ENCODE measurements at places on chromosomes 6 and 20.
A peak's percentile ranks its signal among the peaks of the same experiment; 100 is the strongest.

- DNase-seq = no peak
Observed at GRCh38 chr6:14063756-14064155, 53.8 kb upstream of the CD83 start.

DNA sequence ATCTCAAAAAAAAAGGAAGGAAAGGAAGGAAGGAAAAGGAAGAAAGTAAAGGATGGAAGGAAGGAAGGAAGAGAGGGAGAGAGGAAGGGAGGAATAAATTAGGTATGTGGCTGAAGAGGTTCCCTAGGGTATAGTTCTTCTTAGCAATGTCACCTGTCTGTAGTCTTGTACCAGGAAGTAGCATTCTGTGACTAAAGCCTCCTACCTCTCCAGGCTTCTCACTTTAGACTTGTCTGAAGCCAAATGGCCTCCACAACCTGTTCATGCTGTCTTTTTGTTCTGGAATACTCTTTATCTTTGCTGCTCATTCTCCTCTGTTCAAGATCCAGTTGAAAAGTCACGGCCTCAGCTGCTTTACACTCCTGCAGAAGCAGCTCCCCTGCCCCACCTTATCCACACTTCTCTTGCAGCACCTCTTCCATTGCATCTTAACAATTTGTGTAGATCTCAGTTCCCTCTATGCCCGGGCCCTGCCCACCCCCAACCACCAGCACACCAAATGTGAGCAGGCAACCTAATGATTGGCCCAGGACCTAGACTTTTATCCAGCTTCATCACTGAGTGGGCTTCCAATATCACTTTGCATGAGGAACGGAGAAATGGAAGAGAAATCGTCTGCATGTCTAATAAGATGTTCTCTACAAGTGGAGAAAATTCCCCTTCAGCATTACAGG, 19.1 kb downstream of the GCNT2 start:
- no peak for DNase-seq

- DNase-seq = no peak
Observed at GRCh38 chr6:66717801-66718200, 1010.8 kb upstream of the EYS start.

- no peak for DNase-seq
Observed at GRCh38 chr6:21611485-21611884, 17.9 kb downstream of the SOX4 start.

DNA sequence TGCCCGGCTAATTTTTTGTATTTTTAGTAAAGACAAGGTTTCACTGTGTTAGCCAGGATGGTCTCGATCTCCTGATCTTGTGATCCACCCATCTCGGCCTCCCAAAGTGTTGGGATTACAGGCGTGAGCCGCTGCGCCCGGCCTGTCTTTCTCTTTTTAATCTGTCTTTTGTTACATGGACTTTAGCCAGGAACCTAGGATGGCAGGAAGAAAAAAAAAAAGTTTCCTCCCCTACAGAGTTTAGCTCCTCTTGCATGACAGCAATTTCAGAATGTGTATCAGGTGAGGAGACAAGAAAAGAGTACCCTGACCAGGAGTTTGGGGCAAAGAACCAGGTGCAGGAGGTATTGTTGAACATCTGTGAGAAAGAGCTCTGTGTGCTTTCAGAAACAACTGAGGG, 21.4 kb upstream of the TXLNB start:
- no peak for DNase-seq

GRCh38 chr6:113560908-113561307, 296.2 kb upstream of the MARCKS start:
- DNase-seq = peak; percentile 80

GRCh38 chr20:59832406-59833363, 100.8 kb downstream of the SYCP2 start:
- no peak for DNase-seq

DNA sequence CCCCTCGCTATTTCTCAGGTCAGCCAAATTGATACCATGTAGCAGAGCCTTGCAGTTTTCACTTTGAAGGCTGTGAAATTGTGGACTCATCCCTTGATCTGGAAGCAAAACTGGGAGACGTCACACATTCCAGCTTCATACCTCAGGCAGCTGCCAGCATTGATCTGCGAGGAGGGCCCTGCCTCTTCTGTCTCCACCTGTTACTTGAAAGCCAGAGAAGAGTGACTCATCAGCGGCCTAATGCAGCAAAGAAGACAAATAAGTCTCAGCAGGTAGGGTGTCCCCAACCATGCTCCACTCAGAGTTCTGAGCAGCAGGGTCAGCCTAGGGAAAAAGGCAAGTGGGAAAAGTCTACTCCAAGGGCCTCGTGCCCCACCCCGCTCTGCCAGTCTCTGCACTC, 69.4 kb upstream of the BMP2 start:
- DNase-seq = peak; percentile 13

DNA sequence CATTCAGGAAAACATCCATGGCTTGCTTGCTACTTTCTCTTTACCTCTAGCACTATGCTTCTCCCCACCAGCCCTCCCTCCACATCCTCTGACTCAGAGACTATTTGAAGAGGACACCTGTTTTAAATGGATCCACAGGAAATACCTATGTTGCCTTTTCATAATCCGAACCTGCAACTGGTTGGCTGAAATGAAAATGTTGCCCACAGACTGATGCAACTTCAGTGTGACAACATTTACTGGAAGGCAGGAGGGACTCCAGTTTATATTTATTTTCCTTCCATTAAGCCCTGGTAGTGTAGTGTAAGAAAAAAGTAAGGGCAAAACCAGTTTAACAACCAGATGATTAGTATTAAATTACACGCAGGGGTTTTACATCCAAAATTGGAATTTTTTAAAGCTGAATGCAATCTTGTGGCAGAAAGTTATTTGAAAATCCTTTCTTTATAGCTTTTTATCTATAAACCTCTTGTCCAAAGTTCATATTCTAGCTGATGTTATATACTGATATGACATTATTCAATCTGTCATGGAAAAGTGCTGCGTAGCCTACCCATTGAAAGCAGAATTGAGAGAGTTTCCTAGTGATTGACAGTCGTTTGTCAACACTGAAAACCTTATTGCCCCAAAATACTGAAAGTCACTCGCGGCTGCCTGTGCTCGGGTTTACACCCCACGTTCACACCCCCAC, 881 bp upstream of the AIG1 start:
- peak; percentile 86 for DNase-seq

- peak; percentile 79 for DNase-seq
Observed at GRCh38 chr6:158207422-158207788, 39.3 kb downstream of the GTF2H5 start.

DNA sequence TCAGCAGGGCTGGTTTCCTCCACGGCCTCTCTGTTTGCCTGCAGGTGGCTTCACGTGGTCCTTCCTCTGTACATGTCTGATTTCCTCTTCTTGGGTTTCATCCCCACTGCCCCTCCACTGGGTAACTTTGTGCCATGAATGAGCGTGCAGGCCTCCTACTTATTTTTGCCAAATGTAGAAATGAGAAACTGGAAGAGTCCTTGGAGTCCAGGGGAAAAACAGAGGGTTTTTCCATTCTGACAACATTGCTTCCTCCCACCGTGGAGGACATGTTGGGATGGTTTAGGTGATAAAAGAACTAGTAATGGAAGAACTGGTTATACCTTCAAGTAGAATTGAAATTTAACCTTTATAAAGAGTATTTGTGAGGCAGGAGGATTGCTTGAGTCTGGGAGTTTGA, 699.5 kb downstream of the QKI start:
- DNase-seq = no peak

DNA sequence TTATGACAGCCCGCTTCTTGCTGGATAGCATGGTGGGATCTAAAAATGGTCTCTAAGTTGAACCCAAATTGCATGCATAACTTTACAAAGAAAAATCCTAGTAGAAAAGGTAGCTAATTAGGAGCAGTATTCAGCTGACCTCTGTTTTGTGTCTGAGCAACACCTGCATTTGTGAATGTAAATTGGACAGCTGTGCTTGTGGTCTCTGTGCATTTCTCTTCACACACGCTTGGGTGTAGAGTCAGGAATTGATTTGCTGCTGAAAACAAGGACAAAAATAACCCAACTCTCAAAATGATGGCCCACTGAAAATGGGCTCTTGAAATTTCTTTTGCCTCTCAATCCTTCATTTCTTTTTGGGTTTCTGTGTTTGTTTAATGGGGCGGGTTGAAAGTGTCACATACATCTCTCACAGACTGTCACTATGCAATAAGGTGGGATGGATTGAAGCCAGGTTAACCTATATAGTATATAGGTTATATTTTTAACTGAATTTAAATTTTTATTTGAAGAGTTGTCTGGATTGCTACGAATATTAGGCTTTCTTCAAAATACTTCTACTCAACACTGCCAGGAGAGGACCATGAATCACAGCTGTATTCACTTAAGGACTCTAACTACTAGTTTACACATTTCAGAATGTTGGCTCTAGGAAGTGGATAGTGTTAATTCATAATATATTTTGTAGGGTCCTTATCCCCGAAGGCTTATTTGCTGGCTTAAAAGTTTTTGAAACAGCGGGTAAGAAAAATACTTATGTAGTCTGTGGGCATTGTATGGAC, 46.5 kb downstream of the SOBP start:
- DNase-seq = no peak

GRCh38 chr6:30207619-30208295, 5.4 kb downstream of the TRIM26 start:
- DNase-seq = peak; percentile 35

- DNase-seq = no peak
Observed at GRCh38 chr6:81770381-81770780, 17.9 kb upstream of the TENT5A start.

DNA sequence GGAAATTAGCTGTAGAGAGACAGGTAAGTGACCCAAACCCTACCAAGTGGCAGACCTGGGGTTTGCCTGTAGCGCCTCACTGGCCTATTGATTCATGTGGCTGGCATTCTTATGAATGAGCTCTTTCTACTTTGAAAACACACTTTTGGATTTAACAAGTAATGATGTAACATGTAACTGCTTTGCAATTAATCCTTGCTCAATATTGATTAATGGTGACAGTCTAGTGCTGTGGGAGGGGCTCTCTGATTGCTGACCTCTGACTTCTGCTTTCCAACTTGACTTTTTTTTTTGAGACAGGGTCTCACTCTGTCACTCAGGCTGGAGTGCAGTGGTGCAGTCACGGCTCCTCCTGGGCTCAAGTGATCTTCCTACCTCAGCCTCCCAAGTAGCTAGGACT, 82.7 kb downstream of the TIAM2 start:
- DNase-seq = no peak

DNA sequence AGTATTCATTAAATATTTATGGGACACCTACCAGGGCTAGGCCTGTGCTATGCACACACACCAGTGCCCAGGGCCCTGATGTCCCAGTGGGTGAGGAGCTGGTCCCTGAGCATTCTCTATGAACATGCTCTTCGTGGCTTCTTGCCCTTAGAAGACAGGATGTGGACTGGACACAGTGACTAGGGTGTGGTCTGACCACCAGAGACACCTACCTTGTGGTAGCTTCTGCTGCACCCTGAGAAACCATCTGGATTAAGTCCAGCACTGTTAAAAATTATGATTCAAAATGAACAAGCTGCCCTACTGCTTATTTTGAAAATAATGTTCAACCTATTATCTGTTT, 112.9 kb upstream of the RPS6KA2 start:
- DNase-seq = no peak

- DNase-seq = no peak
Observed at GRCh38 chr6:53045891-53046673, 19.1 kb upstream of the FBXO9 start.

GRCh38 chr6:26398555-26398954, 3.5 kb upstream of the BTN3A1 start:
- DNase-seq = no peak

- DNase-seq = no peak
Observed at GRCh38 chr6:149363154-149363553, 36.9 kb upstream of the SUMO4 start.

DNA sequence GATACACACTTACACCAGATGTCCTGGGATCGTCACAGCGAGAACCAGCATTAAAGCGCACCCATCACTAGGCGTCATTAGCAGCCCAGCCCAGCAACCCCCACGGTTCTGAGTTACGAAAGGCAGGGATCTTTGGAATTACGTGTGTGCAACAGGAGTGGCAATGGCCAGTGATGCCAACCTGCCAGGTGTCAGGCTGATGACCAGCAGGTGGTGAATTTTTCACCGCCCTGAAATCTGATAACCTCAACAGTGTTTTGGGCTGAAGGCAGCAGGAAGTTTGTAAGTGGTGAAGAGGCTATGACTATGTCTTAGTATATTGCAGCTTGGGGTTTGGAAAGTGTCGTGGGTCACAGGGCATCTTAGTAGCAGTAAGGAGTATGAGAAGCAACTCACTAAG, 166.1 kb downstream of the TMEM242 start:
- DNase-seq = no peak

DNA sequence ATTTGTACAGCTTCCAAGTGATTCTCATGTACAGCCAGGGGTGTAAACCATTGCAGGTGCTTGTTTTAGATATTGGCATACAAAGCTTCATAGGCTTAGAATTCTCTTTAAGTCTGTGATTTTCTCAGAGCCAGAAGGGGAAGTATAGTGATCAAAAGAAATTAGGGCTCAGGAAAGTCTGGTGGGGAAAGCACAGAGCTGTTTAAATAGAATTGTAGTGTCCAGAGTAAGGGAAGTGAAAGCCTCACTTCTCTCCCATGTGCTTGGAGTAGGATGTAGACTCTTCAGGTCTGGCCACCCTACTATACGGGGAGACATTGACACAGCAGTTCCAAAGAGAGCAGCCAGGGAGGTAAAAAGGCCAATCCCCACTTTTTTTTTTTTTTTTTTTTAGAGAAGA, 10.4 kb downstream of the GCNT2 start:
- DNase-seq = no peak

- no peak for DNase-seq
Observed at GRCh38 chr6:40477246-40478126, 109.7 kb downstream of the LRFN2 start.

DNA sequence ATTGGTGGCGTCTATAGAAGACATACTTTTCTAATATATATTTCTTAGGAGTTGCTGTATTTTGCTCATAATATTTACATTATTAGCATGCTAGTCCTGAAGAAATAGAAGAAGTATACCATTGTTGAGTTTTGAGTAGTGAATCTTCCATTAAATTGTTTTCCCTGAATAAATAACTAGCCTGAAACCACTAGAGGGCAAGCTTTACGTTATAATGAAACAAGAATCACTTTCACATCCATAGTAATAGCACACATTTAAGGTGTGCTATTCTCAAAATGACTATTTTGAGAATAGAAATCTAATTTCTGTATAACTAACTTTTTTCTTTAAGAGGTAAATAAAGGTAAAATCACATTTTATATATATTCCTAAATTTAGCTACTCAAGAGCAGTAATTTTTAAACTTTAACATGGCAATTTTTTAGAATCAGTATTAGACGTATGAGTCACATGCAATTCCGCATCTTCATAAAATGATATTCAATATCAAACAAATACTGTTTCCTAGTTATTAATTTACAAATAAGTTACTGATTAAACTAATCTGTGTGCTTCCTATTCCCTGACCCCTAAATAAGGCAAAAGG, 213.2 kb upstream of the MANEA start:
- peak; percentile 38 for DNase-seq

DNA sequence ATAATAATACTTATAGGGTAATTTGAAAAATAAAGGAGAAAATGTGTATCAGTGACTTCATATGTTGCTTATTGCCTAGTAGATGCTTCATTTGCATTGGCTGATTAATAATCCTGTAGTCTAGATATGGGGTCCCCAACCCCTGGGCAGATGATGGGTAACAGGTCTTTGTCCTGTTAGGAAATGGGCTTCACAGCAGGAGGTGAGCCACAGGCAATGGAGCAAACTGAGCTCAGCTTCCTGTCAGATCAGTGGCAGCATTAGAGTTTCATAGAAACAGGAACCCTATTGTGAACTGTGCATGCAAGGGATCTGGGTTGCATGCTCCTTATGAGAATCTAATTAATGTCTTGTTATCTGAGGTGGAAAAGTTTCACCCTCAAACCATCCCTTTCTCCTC, 1049.5 kb upstream of the EPHA7 start:
- no peak for DNase-seq

Measured in choroid plexus epithelial cell (primary cell).